A549 treated with dexamethasone at 1 μM for 4 hours (cell line): ENCODE measurements at places on chromosomes 1 and 21. TPM values are rescaled to one million over a fixed set of nuclear protein-coding genes. Genes with fewer than 3 reads are reported as not detected.

LRRC8B gene
- total RNA-seq = 2.4 to 5.1 TPM (median 4.7 TPM) in 5 replicates

PGLYRP3 gene
- not detected in 5 replicates for total RNA-seq

TNNI3K gene
- not detected in 5 replicates for total RNA-seq

LEPR gene
- 2.0 to 3.9 TPM (median 3.1 TPM) in 5 replicates for total RNA-seq

SH2D5 gene
- total RNA-seq = 10.3 to 15.2 TPM (median 12.6 TPM) in 5 replicates

PDZK1IP1 gene
- total RNA-seq = 6.1 to 8.3 TPM (median 7.1 TPM) in 5 replicates

NSL1 gene
- 28.1 to 37.5 TPM (median 28.5 TPM) in 5 replicates for total RNA-seq

PTGER3 gene
- total RNA-seq = 0.02 TPM in 1 of 5 replicates, not detected in the others

OR2G6 gene
- not detected in 5 replicates for total RNA-seq

OR2M3 gene
- not detected in 5 replicates for total RNA-seq

CLDN19 gene
- not detected in 5 replicates for total RNA-seq

NR1I3 gene
- not detected in 5 replicates for total RNA-seq

NEK2 gene
- total RNA-seq = 35.7 to 45.1 TPM (median 43.0 TPM) in 5 replicates

NBPF1 gene
- total RNA-seq = 14.0 to 24.2 TPM (median 22.4 TPM) in 5 replicates

DISP3 gene
- 0.41 to 0.78 TPM (median 0.69 TPM) in 5 replicates for total RNA-seq

IFFO2 gene
- total RNA-seq = 5.7 to 9.8 TPM (median 7.7 TPM) in 5 replicates

EVA1C gene
- 53.6 to 63.2 TPM (median 58.1 TPM) in 5 replicates for total RNA-seq

TTLL7 gene
- 2.1 to 3.8 TPM (median 3.6 TPM) in 5 replicates for total RNA-seq

GUCA2B gene
- 0.20 to 0.37 TPM (median 0.23 TPM) in 3 of 5 replicates, not detected in the others for total RNA-seq

PROK1 gene
- total RNA-seq = not detected in 5 replicates

ALPL gene
- total RNA-seq = 0.30 to 0.53 TPM (median 0.43 TPM) in 5 replicates

ETV3L gene
- not detected in 5 replicates for total RNA-seq

IER5 gene
- 22.4 to 31.5 TPM (median 29.2 TPM) in 5 replicates for total RNA-seq

SLC45A1 gene
- total RNA-seq = 6.2 to 11.2 TPM (median 9.9 TPM) in 5 replicates

ZNF697 gene
- total RNA-seq = 1.4 to 2.0 TPM (median 1.8 TPM) in 5 replicates
